ENCODE measurements at places on chromosomes 11 and 22. TPM values are rescaled to one million over a fixed set of nuclear protein-coding genes. Genes with fewer than 3 reads are reported as not detected.

DNA sequence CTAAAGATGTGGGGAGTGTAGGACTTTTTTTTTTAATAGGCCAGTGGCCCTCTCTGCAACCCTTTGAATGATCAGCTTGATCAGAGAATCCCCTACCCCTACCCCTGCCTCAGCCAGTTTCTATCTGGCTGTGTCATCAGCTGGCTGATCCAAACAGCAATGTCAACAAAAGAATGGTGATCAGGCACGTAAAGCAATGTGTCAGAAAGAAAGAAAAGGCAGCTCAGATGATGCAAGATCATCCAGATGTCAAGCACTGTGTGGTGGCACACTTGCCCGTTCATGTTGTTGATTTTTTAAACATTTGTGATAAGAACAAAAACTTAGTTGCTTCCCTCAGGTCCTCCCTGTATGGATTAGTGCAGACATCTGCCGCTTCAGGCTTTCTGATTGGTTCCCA, 26.3 kb upstream of the EHF start:
- no peak overlapping the region for H3K27ac ChIP-seq
- peaks cover 5% of the 10 kb centered on the region for H3K4me1 ChIP-seq
- no peak overlapping the region for H3K4me3 ChIP-seq
- peaks cover 4% of the 10 kb centered on the region for H3K36me3 ChIP-seq

GRCh38 chr11:76644591-76644990, 26.0 kb downstream of the LRRC32 start:
- DNase-seq = no peak
- H3K4me3 ChIP-seq = no peak overlapping the region
- H3K4me1 ChIP-seq = peaks cover under 1% of the 10 kb centered on the region
- peaks cover 59% of the 10 kb centered on the region for H3K27me3 ChIP-seq
- peaks cover 3% of the 10 kb centered on the region for H3K36me3 ChIP-seq

DNA sequence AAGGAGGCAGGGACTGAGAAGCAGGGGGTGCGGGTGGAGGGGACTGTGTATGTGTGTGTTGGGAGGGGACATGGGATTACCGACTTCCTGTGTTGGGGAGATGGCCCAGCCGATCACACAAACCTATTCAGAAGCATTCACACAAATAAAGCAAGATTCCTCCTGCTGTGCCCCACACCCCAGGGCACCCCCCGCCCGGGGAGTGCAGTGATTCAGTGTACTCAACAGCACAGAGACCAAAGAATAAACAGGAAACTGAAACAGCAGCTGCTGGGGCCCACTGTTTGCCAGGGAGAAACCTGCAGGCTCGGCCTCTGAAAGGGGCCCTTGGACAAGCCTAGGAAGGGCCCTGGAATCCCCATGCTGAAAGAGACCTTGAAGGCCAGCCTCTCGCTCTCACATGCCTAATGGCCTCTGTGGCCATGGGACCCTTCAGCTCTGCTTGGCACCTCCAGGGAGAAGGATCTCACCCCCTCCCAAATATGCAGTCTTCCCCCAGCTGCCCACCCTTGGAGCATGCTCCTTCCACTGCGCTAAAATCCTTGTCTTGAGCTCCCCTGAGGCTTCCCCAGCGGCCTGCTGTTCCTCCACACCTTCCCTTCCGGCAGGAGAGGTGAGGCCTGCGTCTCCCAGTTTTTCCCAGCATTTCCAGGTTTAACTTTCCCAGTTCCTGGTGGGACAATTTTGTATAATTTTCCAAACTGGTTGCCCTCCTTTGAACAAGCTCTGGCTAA, 72.9 kb downstream of the CSNK2A3 start:
- H3K36me3 ChIP-seq = peaks cover 23% of the 10 kb centered on the region
- peak overlapping the region; percentile 30 for H3K4me3 ChIP-seq
- H3K27me3 ChIP-seq = no peaks in the 10 kb centered on the region
- no peak for DNase-seq

- no peak overlapping the region for H3K4me3 ChIP-seq
- H3K27me3 ChIP-seq = peaks cover 15% of the 10 kb centered on the region
- peak; percentile 80 for DNase-seq
- H3K36me3 ChIP-seq = no peaks in the 10 kb centered on the region
- no peak overlapping the region for H3K27ac ChIP-seq
These were observed 866.6 kb downstream of the BRD1 start for GRCh38 chr22:48960980-48961660.

GRCh38 chr11:221998-222789, 13.9 kb downstream of the SIRT3 start:
- no peak overlapping the region for H3K4me3 ChIP-seq
- H3K36me3 ChIP-seq = peaks cover 17% of the 10 kb centered on the region
- no peaks in the 10 kb centered on the region for H3K27me3 ChIP-seq
- no peak overlapping the region for H3K27ac ChIP-seq

- peaks cover 24% of the 10 kb centered on the region for H3K4me1 ChIP-seq
- H3K27ac ChIP-seq = peak overlapping the region; percentile 28
- no peak for DNase-seq
- no peaks in the 10 kb centered on the region for H3K27me3 ChIP-seq
- peaks cover 2% of the 10 kb centered on the region for H3K36me3 ChIP-seq
- H3K4me3 ChIP-seq = no peak overlapping the region
These were observed 100.1 kb downstream of the RDX start for GRCh38 chr11:110196241-110196754.

The SCGB1A1 gene
- total RNA-seq = not detected

Measured in osteocyte (in vitro differentiated cells).